NB4 (cell line): ENCODE measurements at places on chromosomes 3 and 15.

GRCh38 chr3:147758771-147759170, 349.6 kb downstream of the ZIC1 start:
- no peak for DNase-seq

GRCh38 chr3:43231276-43232000, 54.9 kb upstream of the SNRK start:
- no peak for DNase-seq

DNA sequence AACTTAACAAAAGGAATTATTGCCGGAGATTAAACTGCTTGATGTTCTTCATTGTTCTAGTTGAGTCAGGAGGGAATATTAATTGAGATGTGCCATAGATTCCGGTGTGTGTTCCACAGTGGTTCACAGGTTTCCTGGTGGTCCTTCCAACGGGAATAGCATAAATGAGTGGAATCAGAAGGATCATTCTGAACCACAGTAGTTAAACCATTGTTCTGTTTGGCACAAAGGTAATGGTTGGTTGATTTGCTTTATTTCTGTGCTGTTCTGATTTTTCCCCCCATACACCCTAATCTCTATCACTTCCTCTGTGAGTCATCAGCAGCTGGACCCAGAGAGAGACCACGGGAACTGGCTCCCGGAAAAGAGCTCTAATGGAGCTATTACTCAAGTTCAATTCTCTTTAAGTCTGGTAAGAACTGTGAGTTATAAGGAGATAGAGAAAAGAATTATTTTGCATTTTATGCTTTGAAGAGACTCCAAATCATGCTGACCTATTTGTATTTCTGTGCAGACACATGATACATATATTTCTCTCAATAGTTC, 627.2 kb downstream of the ZIC1 start:
- DNase-seq = peak; percentile 6

GRCh38 chr15:44710236-44711095, 657 bp downstream of the PATL2 start:
- peak; percentile 85 for DNase-seq

- no peak for DNase-seq
These were observed 394.8 kb downstream of the TUSC7 start for GRCh38 chr3:117104381-117104780.

- peak; percentile 61 for DNase-seq
These were observed 87.0 kb downstream of the SV2B start for GRCh38 chr15:91186904-91187656.

GRCh38 chr3:17340693-17341092, 401.7 kb downstream of the TBC1D5 start:
- no peak for DNase-seq
